MCF 10A (cell line): ENCODE measurements at places on chromosomes 12 and 14.
A peak's percentile ranks its signal among the peaks of the same experiment; 100 is the strongest.

- peak; percentile 95 for DNase-seq
These were observed 303.5 kb downstream of the EGLN3 start for GRCh38 chr14:33647385-33647786.

- DNase-seq, result no peak
These were observed 595.6 kb upstream of the ATP2B1 start for GRCh38 chr12:90304231-90304630.

DNA sequence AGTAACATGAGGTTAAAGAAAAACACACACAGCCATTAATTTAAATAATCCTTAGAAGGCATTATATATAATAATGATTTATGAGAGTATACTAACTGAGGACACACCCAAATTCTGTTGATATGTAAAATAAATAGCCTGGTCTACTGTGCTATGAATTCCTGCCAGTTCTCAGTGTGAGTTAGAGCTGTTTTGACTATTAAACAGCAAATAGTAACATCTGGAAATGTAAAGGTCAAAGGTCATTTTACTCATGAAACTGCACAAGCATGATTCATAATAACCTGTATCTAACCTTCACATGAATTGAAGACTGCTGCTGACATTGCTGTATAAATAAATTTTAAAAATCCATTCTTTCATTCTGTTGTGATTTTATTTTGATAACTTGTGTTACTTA lies 966.7 kb downstream of the SLC6A15 start:
- peak; percentile 38 for DNase-seq

DNA sequence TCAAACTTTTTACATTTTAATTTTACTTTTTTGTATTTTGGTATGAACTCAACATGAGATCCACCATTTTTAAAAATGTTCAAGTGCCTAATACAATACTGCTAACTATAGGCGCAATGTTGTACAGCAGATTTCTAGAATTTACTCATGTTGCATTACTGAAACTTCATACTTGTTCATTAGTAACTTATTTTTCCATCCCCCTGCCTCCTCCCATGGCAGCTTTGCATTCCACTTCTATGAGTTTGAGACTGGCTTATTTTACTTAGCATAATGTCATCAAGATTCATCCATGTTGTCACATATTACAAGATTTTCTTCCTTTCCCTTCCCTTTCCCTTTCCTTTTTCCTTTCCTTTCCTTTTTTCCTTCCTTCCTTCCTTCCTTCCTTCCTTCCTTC lies 825.9 kb downstream of the SLC16A7 start:
- no peak for DNase-seq

DNA sequence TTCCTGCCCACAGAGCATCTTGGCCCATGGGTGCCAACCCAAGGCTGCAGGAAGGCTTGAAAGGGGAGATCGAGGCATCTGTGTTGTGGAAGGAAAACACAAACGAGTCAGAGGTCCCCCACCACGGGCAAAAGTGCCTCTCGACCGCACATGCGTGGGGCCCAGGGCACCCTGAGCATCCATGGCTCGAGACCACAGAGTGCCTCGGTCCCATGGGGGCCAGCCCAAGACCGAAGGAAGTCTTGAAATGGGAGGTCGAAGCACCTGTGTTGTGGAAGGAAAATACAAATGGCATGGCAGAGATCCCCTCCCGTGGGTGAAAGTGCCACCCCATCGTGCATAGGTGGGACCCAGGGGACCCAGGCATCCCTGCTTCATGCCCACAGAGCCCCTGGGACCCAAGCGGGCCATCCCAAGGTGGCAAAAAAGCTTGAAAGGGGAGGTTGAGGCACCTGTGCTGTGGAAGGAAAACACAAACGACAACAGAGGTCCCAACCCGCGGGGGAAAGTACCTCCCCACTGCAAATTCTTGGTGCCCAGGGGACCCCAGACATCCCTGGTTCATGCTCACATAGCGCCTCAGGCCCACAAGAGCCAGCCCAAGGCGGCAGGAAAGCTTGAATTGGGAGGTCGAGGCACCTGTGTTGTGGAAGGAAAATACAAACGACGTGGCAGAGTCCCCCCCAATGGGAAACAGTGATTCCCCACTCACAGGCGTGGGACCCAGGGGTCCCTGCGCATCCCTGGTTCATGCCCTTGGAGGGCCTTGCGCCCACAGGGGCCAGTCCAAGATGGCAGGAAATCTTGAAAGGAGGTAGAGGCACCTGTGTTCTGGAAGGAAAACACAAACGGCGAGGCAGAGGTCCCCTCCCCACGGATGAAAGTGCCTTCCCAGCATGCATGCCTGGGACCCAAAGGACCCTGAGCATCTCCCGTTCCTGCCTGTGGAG lies 373.0 kb downstream of the ALG10 start:
- DNase-seq, result no peak

DNA sequence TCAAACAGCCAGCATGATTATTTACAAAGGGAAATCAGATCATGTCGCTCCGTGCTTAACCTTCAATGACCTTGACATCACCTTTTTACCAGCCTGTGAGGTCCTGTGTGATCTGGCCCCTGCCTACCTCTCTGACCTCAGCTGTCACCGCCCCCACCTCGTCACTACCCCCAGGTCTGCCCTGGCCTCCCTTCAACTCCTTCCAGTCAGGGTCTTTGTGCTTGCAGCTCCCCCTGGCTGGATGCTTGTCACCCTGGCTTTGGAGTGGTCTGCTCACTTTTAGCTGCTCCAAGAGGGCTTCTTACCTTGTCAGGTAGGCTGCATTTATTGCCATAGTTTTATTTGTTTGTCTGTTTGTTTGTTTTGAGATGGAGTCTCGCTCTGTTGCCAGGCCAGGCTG lies 8.2 kb upstream of the MAX start:
- DNase-seq, result no peak

- DNase-seq, result no peak
These were observed 15.5 kb upstream of the TCTN2 start for GRCh38 chr12:123655420-123655819.

- DNase-seq, result no peak
These were observed 10.1 kb downstream of the FOXN3 start for GRCh38 chr14:89406941-89407340.

DNA sequence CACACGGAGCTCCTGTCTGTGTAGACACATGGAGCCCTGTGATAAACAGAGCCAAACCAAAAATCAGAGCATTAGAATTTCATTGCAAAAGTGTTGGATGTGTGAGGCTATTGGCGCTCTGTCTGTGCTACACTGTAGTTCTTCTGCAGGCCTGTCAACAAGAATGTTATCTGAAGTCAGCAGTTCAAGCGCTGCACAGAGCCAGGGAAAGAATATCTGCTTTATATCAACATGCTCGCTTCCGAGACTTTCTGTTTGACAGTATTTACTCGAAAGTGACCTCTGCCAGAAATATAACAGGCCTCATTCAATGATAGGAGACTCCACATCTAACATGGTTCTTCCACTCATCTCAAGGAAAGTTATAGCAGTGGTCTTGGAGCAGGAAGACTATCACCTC lies 118.3 kb downstream of the CCER1 start:
- no peak for DNase-seq
